NCI-H187 treated with DMSO at 0.1 percent for 48 hours (cell line): ENCODE measurements at places on chromosomes 7 and 10.

- no peak for DNase-seq
Observed at GRCh38 chr10:17435953-17436352, 18.4 kb downstream of the ST8SIA6 start.

- DNase-seq = no peak
Observed at GRCh38 chr7:14398526-14398925, 409.1 kb upstream of the ETV1 start.

- DNase-seq = no peak
Observed at GRCh38 chr7:5557920-5558401, 134.3 kb upstream of the TNRC18 start.

GRCh38 chr7:95491634-95492314 lies 6.0 kb downstream of the ASB4 start:
- DNase-seq = peak; percentile 96

GRCh38 chr7:138502023-138502767 lies 42.1 kb downstream of the TRIM24 start:
- DNase-seq = no peak

DNA sequence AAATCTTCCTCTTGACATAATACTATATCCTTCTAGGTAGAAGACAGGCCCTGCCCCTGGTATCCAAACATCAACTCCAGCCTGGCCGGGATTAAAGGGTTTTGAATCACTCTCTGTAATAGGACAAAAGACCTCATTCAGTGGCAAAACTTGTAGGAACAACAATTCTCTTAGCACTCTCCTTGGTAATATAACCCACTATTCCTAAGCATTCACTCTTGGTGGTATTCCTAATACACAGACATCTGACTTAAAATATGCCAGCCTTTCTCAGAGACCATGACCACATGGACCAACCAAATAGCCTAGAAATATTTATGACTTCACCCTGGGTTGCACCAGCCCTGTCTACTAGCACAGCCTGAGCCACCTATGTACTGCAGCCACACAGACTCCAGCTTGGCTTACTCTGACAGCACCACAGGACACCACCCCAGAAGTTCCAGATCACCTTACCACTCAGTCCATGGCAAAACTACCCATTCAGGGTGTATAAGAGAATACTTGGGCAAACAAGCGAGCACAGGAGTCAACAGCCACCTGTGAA lies 244.9 kb upstream of the NEBL start:
- no peak for DNase-seq

DNA sequence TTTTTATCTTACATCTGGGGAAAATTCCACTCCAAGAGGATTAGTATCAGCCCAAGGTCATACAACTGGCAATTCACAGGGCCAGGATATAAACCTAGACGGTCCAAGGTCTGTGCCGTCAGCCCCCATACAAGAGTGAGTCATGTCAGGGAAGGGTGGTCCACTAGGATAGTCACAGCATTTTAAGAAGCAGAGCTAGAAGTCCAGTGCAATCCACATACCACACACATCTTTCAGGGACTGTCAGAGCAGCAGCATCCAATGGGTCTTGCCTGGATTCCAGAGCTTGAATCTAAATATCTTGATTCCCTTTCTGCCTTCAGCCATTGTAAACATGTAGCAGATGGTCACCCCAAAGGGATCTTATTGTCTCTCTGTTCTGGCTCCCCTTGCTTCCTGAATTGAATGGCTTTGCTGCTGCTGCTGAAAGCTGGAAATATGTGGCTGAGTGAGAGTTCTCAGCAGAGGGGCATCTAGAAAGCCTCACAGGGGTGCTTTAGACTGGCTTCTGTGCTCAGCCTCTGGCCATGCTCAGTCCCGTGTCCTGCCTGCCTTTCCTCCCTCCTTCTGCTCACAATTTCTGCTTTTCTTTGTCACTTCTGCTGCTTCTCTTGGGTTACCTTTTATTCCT lies 9.9 kb upstream of the OR6V1 start:
- DNase-seq = no peak

DNA sequence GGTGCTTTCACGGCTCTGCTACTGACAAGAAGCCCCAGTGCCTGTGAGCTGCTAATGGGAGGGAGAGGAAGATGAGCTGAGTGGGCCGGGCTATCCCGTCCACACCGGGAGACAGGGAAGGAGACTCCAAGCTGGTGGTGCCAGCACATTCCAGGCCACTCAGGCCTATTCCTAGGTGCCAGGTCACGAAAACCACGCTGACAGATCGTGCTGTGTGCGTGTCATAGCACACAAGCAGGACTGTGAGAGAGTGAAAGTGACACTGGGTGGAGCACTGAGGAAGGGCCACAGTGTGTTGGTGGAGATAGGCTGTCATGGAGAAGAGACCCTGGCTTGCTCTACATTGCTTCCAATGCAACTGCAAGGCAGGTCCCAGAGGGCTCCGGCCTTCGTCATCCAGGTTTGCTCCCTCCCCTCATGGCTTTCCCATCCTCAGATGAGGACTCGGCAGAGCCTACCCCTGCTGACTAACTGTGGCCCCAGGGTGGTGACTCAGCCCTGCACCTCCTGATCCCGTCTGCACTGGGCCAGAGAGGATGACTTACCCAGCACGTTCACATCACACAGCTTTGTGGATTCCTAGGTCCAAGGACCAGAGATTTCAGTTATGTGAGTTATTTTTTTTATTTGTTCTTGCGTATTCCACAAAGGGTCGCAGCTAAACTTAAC lies 167.3 kb downstream of the EGFR start:
- DNase-seq = no peak

DNA sequence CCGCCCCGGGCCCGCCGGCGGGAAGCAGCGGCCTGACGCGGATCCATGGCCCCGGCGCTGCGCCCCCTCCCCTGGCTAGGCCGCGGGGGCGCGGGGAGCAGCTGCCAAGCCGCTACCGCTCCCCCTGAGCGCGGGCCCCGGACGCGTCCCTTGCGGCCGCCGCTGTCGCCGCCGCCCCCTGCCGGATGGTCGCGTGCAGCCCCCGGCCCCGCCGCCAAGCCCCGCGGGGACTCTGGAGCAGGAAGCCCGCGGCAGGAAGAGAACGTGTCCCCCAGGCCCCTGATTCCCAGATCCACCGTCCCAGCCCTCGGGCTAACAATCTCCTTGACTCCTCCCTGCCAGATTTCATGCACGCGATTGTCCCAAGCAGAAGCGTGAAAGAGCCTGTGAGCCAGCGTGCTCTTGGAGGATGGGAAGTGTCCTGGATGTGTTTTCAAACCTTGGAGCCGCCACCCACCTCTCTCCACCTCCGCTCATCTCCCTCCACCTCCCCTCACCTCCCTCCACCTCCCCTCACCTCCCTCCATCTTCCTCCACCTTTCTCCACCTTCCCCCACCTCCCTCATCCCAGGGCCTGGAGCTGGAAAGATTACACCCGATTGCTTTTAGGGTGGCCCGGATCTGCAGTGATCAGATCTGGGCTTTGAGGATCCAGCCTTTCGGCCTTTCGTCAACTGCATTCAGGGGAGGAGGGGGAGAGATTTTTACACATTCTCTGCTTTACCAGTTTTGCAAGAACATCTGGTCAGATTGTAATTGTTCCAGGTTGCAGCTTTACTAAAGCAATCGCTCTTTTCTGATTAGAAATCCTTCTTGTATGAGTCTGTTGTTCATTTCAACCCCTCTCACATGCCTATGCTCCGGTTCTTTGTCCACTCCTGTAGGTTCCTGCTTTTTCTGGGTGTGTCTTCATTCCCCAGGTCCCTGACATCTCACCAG lies 570 bp upstream of the PRTFDC1 start:
- no peak for DNase-seq

GRCh38 chr7:121109145-121109544 lies 120.6 kb downstream of the CPED1 start:
- DNase-seq = no peak

GRCh38 chr10:331186-331585 lies 195.9 kb downstream of the ZMYND11 start:
- DNase-seq = no peak
